Activated T-helper 1 cell treated with Interleukin-2 at 50 U/mL for 16 hours (primary cell): ENCODE measurements at places on chromosomes 6 and 20.

- DNase-seq, result no peak
These were observed 61.0 kb upstream of the ARMH2 start for GRCh38 chr6:24859608-24860200.

GRCh38 chr6:136763716-136764516 is 28.4 kb downstream of the MAP3K5 start:
- no peak for DNase-seq

- DNase-seq, result no peak
These were observed 105.7 kb upstream of the QKI start for GRCh38 chr6:163308629-163309440.

DNA sequence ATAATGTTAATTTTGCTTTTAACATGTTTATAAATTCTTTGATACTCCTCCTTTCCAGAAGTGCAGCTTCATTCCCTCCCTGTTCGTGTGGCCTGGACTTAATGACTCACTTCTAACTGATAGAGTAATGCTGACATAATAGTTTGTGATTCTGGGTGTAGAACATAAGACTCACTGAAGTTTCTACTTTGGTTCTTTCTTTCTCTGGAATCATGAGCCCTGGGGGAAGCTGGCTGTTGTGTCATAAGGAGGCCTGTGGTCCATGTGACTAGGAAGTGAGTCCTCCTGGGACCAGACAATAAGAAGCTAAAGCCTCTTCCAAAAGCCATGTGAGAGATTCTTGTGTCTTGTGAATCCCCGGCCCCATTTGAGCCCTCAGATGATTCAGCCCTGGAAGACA is 30.5 kb upstream of the HLA-G start:
- no peak for DNase-seq

- DNase-seq, result no peak
These were observed 75.7 kb upstream of the RALY start for GRCh38 chr20:33917831-33918525.

DNA sequence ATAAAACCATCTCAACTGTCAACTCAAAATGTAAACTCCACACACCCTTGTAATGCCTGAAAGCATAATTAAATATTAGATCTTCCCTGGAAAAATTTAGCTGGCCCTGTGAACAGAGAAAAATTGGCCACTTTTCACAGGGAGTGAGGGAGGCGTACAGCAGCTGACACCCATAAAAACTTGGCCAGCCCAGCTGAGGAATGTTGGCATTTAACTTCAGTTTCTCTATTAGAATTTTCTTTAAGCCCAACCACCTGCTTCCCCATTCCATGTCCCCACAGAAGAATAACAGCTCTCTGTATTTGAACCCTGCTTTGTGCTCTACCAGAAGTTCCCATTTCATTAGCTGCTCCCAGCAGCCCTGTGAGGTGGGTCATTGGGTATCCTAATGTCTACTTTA is 41.0 kb downstream of the PKHD1 start:
- no peak for DNase-seq

GRCh38 chr6:151808371-151809241 is 1.1 kb downstream of the ESR1 start:
- no peak for DNase-seq

DNA sequence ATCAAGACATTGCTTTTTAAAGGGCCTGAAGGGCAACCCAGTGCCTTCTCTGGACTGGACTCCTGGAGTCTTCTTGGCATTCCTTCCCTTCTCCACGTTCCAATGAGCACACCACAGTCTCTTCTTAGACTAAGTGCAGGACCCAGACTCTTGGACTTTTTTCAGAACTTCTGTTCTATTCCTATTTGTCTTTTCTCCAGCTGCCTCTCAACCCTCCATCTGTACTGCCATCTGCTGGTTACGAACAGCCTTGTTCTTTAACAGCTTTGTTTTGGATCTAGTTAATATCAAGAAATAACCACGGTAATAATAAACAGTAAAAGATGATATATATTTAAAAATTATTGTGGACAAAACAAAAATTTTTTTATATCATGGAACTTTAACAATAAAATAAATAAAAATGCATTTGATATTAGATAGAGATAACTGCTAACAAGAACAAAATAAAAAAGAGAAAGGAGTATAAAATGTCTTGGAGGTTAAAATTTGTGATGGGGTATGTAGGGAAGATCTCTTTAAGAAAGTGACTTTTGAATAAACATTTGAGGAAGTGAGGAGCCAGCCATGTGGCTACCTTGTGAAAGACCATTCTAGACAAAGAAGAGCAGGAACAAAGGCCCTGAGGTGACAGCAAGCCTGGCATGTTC is 105.1 kb upstream of the HCRTR2 start:
- DNase-seq, result no peak

- no peak for DNase-seq
These were observed 71.6 kb downstream of the GPX5 start for GRCh38 chr6:28597217-28597835.

GRCh38 chr6:109372130-109372529 is 10.1 kb downstream of the CD164 start:
- no peak for DNase-seq

DNA sequence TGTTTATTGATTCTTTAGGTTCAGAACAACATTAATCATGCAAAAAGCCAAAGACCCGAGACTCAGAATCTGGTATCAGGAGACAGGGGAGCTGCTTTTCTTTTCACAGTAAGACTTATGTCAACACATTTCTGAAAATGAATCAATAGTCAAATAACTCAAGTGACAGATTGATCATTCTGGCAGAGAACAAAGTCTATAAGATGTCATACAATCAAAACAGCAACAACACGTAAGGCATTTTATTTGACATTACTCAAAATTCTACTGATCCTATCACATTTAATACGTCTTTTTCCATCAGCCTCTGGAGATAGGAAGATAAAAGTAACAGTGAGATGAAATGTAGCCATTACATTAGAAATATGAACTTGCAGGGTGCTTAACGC is 93.4 kb upstream of the EEF1E1 start:
- no peak for DNase-seq

GRCh38 chr6:120355822-120356221 is 978.5 kb downstream of the TBC1D32 start:
- DNase-seq, result no peak
